WTC11 (cell line): ENCODE measurements at places on chromosomes 7 and 10.

DNA sequence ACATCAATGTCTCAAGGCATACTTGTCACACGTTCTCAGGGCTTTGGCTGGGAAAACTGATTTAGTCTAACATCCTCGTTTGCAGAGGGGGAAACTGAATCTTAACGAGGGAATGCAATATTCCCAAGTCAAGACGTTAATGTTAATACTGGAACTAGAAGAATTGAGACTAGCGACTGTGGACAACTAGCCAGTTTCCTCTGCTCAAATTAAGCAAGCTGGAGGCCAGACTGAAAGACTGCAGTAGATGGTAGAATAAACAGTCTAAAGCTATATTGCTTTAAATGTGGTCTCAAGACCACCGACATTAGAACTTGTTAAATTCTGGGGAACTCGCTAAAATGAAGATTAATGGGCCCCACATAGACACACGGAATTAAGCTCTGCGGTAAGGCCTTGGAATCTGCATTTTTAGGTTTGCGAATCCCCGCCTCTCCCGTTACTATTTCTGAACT, 639 bp upstream of the TFAM start:
- no peak for DNase-seq

DNA sequence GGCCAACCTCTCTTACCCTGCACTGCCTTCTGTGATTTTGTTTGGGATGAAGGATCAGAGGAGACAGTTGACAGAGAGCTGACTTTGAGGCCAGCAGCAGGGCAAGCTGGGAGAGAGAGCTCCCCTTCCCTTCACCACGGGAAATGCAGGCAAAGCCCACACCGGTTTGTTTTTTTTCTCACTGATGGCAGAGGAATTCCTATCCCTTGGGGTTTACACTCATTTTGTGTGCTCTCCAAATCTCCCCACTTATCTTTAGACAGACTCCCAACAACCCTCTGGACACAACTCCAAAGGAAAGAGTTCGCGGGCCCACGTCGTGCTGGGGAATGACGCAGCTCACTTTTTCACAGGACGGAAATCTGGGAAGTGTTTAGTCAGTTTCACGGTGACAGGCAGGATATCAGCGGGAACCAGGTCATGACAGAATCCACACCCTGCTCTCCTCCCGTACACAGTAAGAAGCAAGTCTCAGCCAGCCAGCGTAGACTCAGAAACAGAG, 68.3 kb upstream of the FAM171A1 start:
- DNase-seq: peak; percentile 30

GRCh38 chr10:46299286-46299535, 12.4 kb downstream of the ANTXRL start:
- no peak for DNase-seq

GRCh38 chr7:50610521-50611277, 45.5 kb upstream of the DDC start:
- DNase-seq: no peak

DNA sequence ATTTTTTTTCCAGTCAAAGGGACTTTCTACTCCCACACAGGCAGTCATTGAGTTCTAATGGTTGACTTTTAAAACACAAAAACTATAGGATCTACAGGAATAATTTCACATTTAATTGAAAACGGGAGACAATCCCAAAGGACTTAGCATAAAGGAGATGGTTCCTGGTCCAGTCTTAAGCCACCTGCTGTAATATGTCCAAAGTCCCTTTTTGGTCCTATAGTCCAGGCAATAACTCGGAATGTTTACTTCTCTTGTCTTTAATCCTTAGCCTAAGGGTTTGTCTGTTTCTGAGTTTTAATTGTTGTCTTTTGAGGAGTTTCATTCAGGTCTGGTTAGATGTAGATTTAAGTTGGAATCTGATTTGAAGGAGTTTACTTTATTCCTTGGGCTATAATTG, 184.9 kb downstream of the BAMBI start:
- DNase-seq: no peak

- no peak for DNase-seq
Measured at GRCh38 chr7:151503902-151504714, 15.6 kb downstream of the RHEB start.

DNA sequence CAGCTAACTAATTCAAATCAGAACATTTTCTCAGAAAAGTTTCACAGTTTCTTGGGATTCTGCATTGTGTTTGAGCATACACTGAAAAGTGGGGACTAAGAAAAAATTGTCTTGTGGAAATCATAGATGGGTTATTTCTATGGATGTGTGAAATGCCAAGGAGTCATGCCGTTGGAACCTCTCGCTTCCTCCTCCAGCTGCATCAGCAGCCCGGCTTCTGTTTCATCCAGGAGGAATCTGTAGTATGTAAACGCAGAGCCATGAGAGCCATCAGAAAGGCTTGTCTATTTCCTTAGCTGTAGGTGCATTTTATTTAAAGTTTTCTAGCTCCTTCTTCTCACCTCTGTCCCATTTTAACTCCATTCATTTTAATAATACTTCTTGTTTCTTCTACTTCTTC, 1144.1 kb downstream of the GATA3 start:
- DNase-seq: no peak

DNA sequence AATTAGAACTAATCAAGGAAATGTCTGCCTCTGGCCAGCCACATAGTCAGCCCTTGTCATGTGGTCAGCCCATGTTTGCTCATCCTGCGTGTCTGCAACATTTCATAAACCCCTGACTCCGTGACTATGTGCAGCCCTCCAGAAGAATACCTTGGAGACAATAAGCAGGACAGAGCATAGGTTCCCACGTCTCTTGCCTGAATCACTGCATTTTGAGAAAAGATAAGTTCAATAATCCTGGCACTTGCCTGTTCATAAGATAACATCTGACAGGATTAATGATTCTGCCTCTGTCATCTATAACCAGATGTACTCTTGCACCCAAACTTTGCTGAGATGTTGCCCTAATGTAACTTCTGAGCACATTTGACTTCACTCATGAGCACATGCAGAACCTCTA, 78.4 kb downstream of the AKR1D1 start:
- DNase-seq: no peak

DNA sequence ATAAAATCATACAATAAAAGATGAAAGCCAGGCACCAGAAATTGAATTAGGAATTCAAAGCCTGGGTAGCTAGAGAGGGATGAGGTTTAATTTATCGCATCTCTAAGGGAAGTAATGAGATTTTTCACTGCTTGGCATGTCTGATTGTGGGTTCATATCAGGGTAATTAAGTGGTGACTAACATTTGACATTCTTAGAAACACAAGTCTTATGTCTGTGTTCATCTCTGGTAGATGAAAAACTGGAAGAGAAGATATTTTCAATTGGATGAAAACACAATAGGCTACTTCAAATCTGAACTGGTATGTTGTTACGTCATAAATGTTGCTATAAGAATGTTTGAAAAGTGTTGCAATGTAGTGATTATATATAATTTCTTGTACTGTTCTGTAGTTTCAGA, 36.8 kb upstream of the ARMS2 start:
- no peak for DNase-seq

- DNase-seq: no peak
Measured at GRCh38 chr7:17056491-17057142, 174.8 kb upstream of the AGR3 start.

DNA sequence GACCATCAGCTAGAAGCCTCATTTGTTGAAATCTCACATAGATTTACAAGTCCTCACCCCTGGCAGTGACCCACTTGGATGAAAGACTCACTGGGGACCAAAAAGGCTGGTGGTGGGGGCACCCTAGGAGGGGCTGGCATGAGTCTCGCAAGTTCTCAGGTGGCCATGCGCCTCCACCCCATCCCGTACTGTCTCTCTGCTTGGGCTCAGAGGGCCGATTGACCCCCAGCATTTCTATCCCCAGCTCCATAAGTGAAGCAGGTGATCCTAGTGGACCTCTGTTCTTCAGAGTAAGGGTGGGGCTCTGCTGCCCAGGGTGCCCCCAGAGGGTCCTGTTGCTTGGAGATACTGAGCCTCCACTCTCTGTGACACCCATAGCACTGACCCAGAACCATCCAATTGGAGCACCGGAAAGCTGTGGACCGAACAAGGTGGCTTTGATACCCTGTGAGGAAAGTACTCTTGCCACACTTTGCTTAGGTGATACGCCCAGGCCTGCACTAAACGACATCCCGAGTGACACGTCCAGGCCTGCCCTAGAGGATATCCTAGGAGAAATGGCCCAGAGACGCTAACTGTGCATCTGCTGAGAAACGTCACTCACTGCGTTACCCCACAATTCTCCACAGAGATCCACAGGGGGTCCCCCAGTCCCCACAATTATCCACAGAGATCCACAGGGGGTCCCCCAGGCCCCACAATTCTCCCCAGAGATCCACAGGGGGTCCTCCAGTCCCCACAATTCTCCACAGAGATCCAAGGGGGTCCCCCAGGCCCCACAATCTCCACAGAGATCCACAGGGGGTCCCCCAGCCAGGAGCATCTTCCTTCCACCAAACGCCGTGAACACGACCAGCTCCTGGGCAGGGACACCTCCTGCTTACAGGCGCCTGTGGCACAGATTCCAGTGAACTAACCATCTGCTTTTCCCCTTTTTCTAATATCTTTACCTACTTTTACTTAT, 262.9 kb downstream of the PTPRN2 start:
- no peak for DNase-seq

GRCh38 chr7:82049891-82050533, 280.2 kb upstream of the HGF start:
- DNase-seq: no peak

DNA sequence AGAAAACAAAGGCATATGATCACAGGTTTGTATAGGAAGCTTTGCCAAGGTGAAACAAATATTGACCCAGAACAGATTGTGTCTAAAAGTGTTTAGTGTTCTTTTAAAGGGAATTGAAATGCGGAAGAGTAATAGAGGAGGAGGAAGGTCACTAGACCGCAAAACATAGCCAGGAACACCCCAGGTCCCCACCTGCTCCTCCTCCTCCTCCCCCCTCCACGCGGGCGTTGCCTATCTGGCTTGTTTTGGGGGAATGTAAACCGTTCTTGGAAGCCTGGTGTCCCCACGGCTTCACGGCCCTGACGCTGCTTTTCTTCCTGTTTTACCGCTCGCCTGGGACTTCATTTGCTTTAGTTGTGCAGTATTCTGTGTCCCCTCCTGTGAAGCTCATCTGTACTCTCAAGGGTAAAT, 81.0 kb upstream of the PFKP start:
- no peak for DNase-seq

- DNase-seq: no peak
Measured at GRCh38 chr7:115038158-115038557, 116.3 kb downstream of the MDFIC start.

GRCh38 chr7:148398844-148399365, 191.7 kb upstream of the C7orf33 start:
- no peak for DNase-seq

DNA sequence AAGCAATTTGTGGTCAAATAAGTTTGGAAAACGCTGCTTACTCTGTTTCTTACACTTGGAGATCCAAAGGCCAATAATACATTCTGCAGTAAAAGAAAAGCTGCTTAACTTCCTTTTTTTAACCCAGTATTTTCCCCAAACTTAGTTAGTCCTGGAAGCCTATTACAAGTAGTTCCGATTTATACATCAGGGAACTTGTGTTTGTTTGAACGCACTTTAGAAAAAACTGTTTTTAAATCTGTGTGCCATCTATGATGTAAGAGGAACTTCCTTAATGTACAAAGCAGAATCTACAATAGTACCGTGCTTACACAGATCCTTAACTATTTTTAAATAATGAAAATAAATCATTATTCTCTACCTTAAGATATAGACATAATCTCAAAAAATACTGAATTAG, 23.0 kb downstream of the SFR1 start:
- no peak for DNase-seq

DNA sequence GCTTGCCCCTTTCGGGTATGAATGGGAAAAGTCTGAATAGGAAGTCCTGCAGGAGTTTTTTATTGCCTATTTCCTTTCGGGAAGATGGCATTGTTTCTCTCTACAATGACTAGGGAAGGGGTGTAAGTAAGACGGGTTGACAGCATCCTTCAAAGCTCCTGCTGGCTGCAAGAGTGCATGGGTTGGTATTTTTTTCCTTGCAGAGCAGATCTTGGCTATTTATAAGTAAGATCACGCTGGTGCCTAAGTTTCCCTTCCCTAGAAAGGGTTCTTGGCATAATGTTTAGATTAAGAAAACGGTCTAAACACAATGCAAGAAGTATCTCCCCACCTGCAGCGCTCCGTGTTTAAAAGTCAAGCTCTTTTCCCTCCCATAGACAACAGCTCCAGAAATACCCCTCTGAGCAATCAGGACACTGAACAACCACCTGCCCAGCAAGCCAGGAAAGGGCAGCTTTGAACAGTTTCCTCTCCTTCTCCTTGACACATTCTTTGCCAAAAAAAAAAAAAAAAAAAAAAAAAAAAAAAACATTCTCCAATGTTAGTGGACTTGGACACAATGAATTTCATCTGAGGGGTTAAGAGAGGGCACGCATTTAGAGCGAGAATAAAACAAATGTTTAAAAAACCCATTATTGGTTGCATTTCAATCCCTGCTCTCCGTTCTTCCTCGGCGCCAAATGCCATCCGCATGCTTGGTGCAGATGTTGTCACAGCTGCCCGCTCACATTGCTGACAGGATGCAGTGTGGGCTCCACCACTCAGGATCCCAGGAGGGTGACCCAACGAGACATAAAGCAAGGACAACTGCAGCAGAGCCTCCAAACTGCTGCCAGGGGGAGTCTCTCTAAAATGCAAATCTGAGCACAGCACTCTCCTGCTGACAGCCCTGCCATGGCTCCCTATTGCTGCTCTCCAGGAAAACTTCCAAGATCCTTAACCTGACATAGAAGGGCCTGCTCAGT, 427.4 kb upstream of the MGMT start:
- no peak for DNase-seq

DNA sequence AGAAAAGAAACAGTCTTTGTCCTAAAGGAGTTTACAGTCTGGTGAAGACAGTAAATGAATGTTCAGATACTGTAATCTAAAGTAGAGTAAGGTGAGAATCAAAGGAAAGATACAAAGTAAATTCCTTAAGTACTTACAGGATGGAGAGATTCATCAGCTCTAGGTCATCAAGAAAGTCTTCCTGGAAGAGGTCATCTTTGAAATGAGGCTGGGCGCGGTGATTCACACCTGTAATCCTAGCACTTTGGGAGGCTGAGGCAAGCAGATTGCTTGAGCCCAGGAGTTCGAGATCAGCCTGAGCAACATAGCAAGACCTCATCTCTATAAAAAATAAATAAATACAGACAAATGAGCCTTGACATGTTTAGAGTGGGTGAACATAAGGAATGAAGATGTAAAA, 18.3 kb downstream of the FHIP2A start:
- DNase-seq: no peak

DNA sequence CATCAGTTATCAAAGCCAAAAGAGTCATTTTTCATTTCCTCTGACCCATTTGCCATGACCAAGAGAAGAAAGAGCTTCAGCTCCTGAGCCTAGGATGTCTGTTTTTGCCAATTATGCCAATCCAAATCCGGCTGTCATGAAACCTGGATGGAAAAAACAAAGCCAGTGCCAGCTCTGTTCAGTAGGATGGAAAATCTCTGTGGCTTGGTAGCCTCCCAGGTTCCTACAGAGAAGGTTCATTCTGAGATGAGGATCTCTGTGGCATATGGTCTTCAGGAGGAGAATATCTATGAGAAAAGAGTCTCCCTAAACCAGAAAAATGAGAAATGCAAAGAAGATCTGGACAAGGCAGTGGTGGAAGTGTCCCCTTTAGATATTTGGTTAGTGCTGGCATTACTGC, 475.4 kb downstream of the CNTNAP2 start:
- no peak for DNase-seq
